ENCODE measurements at places on chromosomes 16 and 17. TPM values are rescaled to one million over a fixed set of nuclear protein-coding genes. Genes with fewer than 3 reads are reported as not detected.

Gene GPRC5C
- total RNA-seq: not detected

Gene AOC3
- 0.67 TPM for total RNA-seq

DNA sequence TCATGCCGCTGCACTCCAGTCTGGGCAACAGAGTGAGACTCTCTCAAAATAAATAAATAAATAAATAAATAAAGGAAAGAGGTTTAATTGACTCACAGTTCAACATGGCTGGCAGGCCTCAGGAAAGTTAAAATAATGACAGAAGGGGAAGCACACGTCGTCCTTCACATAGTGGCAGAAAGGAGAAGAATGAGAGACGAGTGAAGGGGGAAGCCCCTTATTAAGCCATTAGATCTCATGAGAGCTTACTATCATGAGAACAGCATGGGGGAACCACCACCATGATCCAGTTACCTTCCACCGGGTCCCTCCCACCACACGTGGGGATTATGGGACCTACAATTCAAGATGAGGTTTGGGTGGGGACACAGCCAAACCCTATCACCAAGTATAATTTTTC is 54.5 kb downstream of the PAFAH1B1 start:
- DNase-seq: no peak

DNA sequence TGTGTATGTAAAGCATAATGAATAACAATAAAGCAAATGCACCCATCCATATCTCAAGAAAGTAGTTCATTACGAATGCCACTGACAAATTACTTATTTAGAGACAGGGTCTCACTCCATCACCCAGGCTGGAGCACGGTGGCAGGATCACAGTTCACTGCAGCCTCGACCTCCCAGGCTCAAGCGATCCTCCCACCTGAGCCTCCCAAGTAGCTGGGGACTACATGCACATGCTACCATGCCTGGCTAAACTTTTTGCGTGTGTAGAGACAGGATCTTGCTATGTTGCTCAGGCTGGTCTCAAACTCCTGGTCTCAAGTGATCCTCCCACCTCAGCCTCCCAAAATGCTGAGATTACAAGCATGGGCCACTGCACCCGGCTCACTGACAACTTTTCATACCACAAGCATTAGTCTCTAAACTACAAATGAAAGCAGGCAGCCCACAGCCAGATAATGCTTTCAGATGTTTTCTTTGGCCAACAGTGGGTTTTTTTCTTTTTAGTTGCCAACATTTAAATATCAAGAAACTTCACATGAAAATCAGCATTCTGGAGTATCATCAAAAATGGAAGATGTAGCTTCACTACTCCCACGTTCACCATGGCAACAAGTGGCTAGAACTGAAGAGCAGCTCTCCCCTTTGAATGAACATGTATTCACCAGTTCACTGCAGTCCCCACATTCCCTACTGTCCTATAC is 7.7 kb downstream of the ARHGAP17 start:
- no peak for DNase-seq

- DNase-seq: peak; percentile 77
These were observed 6.2 kb downstream of the JPH3 start for GRCh38 chr16:87608400-87608985.
